Activated T-helper 9 cell treated with anti-CD3 and anti-CD28 coated beads, Interleukin-2, amount 50 U/mL, for 16 hours (primary cell): ENCODE measurements at places on chromosomes 13 and 19.

DNA sequence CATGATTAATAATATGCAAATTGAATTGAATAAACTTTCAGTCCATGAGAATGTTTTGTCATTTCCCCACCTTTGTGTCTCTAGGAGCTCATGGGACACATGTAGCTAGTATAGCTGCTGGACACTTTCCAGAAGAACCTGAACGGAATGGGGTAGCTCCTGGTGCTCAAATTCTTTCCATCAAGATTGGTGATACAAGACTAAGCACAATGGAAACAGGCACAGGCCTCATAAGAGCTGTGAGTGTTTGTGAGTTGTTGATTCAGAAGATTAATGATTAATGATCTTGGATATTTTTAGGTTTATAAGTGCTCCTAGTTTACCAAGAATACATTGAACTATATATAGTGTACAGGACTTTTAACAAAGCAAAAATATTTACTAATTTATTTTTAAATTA, 30.1 kb downstream of the TPP2 start:
- DNase-seq = no peak

- DNase-seq = no peak
Measured at GRCh38 chr13:42312817-42313431, 41.0 kb downstream of the AKAP11 start.

DNA sequence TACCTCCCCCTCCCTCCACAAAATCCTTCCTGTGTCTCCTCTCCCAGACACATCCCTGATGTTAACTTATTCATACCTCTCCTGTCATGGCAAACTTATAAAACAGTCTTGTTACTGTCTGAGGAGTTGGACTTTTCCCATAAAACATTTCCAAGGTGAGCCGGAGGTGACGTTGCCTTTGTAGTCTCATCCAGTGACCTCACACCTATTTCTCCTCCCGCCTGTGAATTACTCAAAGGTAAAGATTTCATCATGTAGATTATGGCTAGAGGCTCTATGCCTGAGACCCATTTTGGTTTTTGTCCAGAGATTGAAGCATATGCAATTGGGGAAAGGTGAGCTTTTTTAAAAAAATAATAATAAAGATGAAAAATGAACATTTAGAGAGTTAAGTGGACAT, 529.0 kb downstream of the MYO16 start:
- DNase-seq = no peak

DNA sequence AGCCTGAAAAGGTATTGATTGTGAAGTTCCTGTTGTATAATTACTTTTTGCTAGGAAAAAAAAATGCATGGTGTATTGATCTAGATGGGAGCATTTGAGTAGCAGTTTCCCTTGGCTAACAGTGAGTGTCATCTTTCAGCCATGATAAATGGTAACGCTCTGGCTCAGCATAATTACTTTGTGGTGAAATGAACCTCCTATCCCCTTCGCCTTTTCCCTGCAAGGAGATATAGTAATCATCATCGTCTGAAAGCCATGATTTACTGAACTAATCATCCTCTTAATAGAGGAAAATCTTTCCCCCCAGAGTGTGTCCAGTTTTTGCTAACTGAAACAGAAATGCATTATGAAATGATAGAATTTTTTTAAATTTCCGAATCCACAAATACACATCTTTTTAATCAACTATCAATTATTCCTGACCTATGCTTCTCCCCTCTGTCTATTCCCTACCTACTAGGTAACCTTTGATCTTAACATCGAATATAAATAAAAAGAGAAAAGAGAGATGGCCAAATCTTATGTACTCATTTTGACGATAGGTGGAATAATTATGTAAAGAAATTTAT, 88.7 kb downstream of the MAB21L1 start:
- DNase-seq = no peak

DNA sequence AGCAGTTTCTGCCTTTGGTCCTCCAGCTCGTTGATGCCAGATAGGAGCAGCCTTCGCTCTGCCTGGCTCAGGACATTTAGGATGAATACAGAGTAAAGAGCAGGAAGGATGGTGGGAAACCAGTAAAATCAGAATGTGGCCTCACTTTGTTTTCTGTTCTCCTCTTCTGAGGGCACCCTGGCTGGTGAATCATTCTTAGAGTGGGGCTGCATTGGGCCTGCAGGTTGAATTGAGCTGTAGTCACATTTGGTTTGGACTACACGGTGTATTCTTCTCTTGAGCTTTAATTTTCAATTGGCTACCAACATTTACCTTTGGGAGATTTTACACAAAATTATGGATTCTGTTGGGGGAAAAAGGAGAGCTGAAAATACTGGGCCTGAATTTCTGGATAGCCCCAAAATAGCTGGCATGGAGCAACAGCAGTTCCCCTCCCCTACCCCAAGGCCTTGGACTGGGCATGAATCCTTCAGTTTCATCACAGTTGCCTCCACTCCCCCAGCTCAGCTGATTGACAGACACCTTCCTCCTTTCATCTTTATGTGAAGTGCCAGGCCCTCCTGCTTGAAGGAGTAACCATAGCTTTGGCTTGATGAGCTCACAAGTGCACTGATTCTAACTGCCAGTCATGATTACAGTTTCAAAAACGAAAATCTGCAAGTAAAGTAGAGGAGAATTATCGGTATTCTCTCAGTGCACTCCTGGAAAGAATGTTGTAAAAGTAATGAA, 24.3 kb downstream of the ERCC5 start:
- DNase-seq = no peak

- DNase-seq = no peak
Measured at GRCh38 chr19:38155453-38155852, 68.6 kb downstream of the DPF1 start.

DNA sequence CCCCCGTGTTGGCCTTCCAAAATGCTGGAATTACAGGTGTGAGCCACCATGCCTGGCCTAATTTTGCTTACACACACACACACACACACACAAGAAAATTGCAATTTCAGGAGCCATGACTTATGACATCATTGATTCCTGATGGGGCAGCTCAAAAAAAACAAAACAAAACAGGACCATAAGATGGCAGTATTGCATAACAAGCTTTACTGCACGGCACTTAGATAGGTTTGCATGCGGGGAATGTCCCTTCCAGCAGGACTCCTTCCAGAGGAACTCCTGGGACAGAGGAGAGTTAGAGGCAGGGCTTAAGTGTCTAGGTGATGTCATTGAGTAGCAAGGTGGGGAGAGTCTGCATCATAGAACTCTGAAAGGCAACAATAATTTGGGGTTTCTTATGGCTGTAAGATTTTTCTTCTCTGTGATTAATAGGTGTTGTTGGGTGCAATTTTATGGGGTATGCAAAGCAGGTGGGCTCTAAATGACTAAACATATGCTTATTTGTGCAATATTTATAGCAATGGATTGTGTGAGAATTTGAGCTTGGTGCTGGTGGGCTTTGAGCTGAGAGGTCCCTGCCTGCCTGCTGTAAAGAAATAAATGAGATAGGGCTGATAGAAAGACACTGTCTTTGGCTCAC, 9.0 kb upstream of the ACSBG2 start:
- no peak for DNase-seq

- DNase-seq = no peak
Measured at GRCh38 chr13:33743438-33744368, 74.2 kb upstream of the RFC3 start.

DNA sequence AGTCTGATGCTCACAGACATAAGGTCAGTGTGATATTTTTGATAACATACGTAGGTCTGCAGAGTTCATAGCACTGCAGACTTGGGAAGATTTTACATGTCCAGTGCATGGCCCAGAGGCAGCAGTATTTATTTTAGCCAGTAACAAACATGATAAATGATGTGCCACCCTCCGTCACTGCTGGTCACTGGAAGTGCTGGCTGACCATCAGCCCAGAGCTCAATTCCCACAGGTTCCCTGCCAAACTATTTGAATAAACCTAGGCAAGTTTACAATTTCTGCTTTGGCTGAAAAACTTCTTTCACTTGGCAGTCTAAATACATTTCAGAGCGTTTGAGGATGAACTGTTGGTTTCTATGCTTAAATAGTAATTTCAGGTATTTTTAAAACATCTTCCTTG, 135.5 kb upstream of the EDNRB start:
- no peak for DNase-seq

DNA sequence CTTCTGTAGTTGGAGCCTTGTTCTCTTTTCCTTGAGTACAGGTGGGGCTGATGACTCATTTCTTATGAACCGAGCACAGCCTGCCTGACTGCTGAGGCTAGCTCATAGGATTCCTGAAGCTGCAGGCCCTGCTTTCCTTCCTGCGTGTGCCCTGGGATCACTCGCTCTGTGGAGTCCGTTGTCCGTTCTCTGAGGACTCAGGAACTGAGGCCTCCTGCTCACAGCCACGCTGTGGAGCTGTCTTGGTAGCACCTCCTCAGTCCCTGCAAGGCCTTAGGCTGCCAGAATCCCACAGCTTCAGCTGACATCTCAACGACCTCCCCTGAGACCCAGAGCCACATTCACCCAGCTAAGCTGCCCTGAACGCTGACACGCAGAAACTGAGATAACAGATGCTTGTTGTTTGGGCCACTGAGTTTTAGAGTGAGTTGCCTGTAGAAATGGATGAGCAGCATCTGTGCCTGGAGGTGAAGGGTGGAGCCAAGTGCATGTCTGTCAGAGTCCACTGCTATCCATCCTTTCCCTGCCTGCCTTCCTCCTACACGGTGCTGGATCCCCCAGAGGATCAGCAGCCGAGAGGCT, 72.9 kb downstream of the ARHGEF7 start:
- no peak for DNase-seq

DNA sequence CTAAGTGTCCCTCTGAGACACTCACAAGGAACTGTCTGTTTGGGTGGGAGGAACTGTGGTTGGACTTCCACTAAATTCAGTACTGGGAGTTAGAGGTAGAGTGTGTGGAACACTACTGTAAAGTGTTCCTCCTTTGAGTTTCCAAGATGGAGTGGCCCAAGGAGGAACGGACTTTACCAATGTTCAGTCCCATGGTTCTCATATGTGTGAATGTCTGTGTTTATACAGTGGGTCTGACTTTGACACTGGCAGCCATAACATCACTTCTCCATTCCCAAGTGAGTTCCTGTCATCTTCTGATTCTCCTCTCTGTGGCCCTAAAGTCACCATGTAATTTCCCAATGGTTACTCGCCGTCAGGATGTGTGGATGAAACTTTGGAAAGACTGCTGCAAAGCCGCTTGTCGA, 136.8 kb upstream of the SERP2 start:
- DNase-seq = no peak

- no peak for DNase-seq
Measured at GRCh38 chr13:99190147-99190985, 10.3 kb upstream of the UBAC2 start.

DNA sequence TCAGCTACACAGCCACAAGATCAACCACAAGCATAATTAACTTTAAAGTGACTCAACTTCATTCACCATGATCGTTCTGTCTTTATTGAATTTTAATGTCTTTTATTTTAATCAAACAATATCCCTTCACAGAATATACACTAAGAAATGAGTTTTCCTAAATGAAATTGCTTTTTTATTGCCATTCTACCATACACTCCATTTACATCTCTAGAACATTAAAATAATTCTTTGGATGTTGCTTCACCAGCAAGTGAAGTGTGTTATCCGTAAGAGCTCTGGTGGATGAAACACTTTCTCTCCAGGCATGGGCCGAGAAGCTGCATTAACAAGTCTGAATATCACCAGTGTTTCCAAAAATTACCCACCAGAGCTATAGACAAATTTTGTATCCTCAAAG, 789.2 kb downstream of the PCDH9 start:
- DNase-seq = no peak

GRCh38 chr13:99288089-99288488, 19.1 kb downstream of the GPR183 start:
- DNase-seq = no peak

DNA sequence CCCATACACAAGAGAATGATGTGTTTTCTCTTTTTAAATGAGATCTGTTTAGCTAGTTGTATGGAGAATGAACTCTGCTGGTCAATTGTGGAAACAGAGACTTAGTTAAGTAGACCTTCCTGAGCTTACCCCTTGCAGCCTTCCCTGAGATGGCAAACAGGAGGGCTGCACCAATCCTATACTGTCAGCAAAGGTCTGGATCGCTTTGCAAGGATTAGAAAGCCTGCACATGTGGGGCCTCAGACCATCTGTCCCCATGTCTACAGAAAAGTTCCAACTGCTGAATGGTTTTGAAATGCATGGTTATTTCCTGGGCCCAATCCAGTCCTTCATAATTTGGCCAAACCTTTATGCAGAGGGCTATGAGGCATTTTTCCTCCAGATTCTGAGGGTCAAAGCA, 183.9 kb upstream of the SLC10A2 start:
- DNase-seq = no peak

DNA sequence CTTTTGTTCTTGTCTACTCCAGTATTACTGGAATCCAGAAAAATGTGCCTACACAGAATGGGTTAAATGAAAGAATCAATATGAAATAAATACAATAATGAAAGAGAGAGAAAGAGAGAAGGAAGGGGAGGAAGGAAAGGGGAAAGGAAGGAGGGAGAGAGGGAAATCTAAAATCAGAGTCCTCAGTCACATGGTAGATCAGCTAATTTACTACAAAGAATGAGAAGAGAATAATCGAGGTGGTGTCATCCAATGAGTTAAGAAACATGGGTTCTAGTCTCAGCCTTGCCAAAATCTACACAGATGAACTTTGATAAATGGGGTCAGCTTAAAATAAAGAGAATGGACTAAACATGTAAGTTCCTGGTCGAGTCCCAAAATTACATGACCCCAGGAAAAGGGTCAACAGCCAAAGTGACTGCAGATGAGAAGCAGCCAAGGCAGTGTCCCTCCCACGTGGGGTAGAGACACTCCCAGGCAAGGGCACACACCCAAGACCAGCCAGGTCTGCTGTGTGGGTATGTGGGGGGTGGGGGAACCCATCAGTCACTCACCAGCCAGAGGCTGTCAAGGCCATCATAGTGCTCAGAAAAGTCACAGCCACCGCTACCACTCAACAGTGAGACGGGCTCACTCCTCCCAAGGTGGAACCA, 103.6 kb downstream of the STK24 start:
- DNase-seq = no peak

GRCh38 chr19:50488389-50489194, 11.9 kb upstream of the GARIN5A start:
- no peak for DNase-seq

- no peak for DNase-seq
Measured at GRCh38 chr19:49342291-49342721, 7.1 kb downstream of the CD37 start.

DNA sequence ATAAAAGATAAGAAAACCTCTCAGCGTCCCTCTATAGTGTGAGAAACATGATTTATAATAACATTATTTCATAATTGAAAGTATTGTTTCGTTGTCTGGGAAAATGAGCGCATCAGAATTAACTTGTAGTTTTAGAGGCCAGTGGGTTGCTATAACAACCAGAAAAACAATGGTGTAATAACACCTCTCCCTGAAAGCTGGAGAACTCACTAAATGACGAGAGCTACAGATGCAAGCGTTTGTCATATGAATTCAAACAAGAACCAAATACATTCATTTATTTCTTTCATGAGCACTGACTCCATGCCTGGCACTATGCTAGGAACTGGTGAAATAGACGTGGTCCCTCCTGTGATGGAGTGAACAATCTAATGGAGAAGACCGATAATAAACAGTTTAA, 16.3 kb downstream of the KBTBD7 start:
- no peak for DNase-seq

GRCh38 chr19:41691268-41691970, 3.3 kb upstream of the CEACAM7 start:
- no peak for DNase-seq

- DNase-seq = no peak
Measured at GRCh38 chr19:30062065-30062906, 120.2 kb downstream of the URI1 start.

- peak; percentile 57 for DNase-seq
Measured at GRCh38 chr19:872266-872951, 12.9 kb downstream of the CFD start.
